ENCODE measurements at places on chromosomes 3 and 15.
A peak's percentile ranks its signal among the peaks of the same experiment; 100 is the strongest.

DNA sequence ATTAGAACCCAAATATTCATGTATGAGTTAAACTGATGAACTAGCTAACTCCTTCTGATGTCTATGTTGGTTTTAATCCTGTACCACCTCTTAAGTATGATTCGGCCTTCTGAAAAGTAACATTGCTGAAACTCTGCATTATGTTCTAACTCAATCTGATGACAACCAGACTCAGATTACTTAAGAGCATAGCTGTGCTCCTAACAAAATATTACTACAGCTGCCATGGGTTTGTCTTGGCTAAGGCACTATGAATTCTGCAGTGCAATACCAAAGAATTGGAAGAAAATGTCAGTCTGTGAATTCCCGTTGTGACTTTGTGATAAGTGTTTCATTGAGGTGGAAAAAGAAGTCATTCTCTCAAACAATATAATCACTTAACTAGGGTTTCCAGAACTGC lies 224.4 kb downstream of the ZMAT3 start:
- DNase-seq: no peak

DNA sequence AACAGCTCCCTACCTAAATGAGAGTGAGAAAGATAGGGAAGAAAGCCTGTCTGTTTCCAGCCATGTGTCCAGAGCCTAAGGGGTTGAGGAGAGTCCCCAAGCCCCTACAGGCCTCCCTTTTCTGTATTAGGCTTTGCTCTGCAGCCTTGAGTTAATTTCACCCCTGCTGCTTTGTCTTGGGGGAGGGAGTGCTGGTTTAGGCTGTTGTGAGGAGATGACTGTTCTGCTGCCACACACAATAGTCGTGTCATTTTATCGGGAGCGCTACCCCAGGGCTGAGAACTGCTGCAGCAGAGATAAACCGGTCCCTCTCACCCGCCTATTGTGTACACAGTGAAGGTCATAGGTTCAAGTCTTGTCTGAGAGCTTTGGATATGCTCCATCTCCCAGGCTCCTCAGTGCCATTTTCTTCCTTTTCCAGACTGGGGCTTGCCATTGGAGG lies 1.4 kb downstream of the ZNF609 start:
- no peak for DNase-seq

DNA sequence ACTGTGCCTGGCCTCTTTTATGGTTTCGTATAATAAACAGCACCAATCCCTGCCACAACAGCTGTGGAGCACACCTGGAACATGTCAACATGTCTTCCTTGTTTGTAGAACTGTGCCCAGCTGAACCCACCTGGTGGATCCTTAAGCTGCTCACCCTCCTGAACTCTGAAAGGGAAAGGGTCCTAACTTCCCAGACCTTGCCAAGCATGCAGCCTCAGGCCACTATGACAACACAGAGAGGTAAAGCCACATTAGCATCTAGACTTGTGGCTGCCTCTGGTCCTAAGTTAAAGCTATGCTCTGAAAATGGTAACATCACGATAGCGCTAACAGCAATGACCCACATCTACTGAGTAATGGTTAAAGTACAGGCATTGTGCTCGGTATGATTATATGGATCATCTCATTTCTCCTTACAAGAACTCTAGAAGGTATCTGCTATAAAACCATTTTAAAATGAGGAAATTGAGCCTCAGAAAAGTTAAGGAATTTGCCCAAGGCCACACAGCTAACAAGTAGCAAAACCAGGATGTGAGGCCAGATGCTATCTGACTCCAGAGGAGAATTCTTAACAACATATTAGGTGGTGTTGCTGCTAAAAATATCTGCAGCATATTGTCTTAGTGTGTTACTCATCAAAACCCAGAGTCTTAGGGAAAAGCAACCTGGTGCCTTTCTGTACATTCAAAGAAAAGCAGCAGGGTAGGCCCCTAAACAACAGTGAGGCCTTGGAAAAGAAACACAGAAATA lies 23.1 kb upstream of the HERC1 start:
- no peak for DNase-seq

GRCh38 chr3:130841357-130841756 lies 52.5 kb upstream of the ATP2C1 start:
- DNase-seq: no peak

DNA sequence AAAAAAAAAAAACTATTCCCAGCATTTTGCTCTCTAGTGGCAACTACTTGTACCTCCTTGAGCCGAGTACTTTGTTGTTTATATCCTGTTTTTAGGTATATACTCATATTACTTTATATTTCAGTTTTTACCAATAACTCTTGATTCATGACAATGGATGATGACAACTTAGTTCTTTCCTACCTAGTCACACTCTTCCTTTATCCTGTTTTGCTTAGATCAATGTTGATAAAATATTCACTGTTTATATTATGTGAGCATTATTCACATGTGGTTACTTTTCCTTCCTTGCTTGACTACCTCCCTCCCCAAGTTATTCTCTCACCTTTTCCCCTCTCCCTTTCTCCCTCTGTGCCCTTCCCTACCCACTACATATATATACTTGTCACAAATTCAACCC lies 53.7 kb downstream of the NKIRAS1 start:
- DNase-seq: no peak

- DNase-seq: no peak
Observed at GRCh38 chr15:58021332-58022230, 43.9 kb downstream of the ALDH1A2 start.

DNA sequence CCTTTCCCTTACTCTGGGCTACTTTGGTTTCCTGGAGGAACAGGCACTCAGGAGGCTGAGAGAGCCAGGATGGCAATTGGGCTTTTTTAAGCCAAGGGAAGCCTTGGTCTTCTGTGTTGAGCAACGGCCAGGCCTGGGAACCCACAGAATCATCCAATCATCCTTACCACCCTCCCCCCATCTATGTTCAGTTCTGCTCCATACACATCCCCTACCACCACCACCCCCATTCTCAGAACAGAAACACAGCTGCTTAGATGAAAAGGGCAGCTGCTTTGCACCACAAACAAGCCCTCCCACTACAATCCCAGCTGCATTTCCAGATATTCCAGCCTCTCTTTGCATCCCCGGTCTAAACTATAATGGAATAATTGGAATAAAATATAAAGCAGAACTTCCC lies 21.0 kb downstream of the SEMA5B start:
- DNase-seq: no peak

DNA sequence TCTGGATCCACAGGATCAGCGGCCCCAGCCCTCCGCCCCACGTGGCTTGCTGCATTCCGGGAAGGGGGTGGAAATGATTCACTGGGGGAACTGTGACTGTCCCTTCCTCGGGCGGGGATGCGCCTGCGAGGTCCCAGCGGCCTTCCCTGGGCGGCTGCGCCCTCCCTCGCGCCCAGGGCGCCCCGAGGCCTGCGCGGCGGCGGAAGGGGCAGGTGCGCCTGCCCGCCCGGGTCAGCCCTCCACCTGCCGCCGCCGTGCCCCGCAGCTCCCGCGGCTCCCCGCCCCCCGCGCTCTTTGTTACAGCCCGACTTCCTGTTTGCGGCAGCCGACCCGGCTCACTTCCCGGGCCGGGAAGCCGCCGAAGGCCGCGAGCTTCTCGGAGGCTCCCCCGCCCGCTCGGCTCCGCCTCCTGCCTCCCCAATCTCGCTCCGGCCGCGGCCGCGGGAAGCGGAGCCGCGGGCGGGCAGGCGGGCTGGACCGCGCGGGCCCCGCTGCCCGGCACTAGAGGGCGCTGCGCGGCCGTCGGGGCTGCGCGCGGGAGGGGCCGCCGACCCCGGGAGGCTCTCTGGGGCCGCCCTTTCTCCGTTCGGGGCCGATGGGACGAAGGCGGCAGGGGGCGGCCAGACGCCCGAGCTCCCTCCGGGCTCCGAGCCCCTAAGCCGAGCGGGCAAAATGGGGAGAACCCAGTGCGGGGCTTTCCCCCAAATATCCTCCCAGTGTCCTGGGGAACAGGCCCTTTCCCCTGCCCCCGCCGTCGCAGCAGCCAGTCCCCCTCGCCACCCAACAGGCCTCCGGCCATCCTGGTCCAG lies 11.5 kb upstream of the CHAC1 start:
- DNase-seq: peak; percentile 83

DNA sequence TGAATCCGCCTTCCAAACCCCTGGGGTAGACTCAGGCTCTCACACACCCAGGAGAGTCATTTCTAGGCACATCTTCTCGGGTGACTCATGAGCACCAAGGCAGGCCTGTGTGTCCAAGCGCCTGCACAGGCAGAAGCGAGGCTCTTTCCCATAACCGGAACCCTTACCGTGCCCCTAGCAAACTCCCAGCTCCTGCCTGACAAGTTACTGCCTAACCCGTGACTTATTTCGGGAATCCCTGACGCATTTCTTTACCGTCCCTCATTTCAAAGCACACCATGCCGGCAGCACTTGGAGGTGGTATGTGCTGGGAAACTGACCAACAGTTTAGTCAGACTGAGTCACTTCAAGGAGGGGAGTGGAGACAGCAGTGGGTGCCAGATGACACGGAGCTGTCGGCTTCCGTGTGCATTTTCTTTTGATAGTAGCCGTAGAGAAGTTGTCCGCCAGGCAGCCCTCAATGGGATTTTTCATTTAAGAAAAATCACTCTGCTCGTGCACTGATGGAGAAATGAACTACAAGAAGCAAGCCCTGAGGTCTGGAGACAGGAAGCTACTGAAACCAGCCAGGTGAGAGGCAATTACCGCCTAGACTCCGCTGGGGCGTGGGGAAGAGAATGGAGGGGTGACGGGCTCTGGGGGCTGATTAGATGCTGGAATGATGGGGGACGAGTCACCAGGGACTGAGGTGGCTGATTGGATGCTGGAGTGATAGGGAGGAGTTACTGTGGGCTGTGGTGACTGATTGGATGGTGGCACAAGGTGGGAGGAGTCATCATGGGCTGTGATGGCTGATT lies 17.3 kb upstream of the HRH1 start:
- peak; percentile 78 for DNase-seq

- no peak for DNase-seq
Observed at GRCh38 chr15:99134317-99134821, 29.5 kb downstream of the SYNM start.

DNA sequence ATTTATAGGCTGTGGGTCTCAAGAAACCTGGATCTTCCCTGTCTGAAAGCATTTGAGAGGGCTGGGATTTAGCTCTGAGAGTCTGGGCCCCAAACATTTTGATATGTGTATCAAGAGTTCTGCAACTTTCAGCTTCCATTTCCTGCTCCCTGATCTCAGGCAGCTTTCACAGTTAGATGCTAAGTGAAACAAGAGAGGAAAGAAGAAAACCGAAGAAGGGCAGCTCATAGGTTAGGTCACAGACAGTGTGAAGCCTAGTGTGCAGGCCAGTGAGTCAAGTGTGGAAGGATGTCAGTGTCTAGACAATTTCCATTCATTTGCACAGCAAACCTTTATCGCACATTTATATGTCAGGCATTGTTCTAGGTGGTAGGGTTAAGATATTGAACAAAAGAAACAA lies 173.6 kb upstream of the PROK2 start:
- no peak for DNase-seq

DNA sequence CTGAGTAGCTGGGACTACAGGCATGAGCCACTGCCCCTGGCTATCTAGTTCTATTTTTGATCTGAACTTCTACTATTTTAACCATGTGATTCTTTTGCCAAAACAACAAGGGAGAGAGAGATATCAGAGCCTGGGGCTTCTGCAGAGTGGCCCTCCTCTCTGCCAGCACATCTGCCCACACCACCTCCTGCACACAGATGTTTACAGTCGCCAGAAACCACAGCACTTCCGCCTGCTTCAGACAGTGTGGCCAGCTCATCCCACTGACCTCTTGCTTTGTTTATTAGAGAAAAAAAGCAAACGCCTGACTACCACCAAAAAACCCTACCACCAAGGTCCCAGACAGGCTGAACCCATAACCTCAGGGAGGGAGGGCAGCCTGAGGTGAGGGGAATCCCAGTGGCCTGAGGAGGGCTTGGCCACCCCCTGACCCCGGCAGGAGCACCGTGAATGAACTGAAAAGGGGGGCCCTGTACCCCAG lies 85.9 kb upstream of the ABHD2 start:
- DNase-seq: no peak

DNA sequence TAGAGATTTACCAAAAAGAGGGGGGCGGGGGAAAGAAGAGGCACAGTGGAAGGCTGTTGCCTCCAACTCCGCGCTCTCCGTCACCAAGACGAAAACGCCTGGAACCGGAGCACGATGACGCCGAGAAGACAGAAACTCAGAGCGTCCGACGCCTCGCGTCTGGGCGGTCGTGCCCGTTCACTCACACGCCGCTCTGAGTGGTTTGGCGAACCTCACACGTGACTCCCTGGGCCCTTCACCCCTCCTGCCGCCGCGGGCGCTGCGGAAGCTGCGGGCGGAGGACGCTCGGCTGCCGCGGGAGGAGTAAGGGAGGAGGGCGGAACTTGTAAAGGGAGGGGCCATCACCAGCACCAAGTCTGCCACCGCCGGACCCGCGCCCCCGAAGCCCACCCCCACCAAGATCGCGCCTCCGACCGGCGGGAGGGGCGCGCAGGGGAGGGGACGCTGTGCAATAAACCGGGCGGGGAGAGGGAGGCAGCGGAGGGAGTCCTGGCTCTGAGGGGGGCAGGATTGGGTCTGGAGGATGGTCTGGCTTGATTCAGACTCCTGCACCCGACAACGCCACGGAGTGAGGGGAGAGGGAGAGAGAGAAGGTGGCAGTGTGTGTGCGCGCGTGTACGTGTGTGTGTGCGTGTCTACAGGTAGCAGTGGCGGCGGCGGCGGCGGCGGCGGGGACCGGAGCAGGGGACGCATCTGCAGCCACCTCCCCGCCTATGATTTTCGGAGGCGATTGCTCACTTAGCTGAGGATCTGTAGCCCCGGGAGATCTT lies 1.9 kb upstream of the NLGN1 start:
- DNase-seq: peak; percentile 90

DNA sequence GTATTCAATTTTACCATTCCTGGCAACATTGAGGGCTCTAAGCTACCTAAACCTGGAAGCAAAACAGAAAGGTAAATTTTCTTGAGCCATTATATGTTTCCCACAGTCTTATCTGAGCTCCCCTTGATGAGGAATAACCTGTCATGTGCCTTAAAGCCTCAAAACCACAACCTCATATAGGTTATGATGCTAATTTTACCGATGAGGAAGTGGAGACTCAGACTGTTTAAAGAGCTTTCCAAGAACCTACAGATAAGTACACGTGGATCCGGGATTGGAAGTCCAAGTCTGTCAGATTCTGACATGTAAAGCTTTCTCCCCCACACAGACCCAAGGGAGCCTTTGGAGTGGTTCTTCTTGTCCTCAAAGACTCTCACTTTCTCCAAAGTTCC lies 140.5 kb downstream of the SEMA6D start:
- DNase-seq: no peak

- DNase-seq: no peak
Observed at GRCh38 chr3:181298421-181298820, 308.9 kb upstream of the DNAJC19 start.

- no peak for DNase-seq
Observed at GRCh38 chr3:23165571-23165970, 37.6 kb upstream of the UBE2E2 start.

- DNase-seq: no peak
Observed at GRCh38 chr3:36707623-36708409, 56.5 kb downstream of the DCLK3 start.

DNA sequence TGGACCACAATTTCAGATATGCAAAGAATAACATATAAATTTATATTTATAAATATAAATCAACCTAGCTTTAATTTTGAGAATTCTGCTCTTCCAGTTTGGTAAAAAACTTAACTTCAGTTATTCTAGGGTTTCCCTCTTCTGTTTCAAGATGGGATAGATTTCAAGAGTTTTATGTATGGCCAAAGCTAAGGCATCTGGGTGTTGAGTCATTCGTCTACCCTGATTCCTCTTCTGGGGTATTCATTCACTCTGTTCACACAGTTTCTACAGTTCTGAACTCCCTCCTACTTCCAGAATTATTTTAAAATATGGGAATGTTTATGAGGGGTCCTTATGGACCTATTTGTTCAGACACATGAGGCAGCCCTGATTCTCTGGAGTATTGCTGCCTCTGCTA lies 4.2 kb upstream of the FGF7 start:
- DNase-seq: no peak

All from psoas muscle (tissue), 8 donors.